ENCODE measurements at places on chromosomes 16 and 17. TPM values are rescaled to one million over a fixed set of nuclear protein-coding genes. Genes with fewer than 3 reads are reported as not detected.

Gene WNT9B
- not detected for total RNA-seq

Gene ERN2
- 5.8 TPM for total RNA-seq

Gene MAP1LC3B
- total RNA-seq = 53.4 TPM

Gene CCL16
- total RNA-seq = not detected

- no peak for DNase-seq
These were observed 18.9 kb downstream of the TRIM25 start for GRCh38 chr17:56894859-56895455.

- no peak for DNase-seq
These were observed 13.4 kb upstream of the CES5A start for GRCh38 chr16:55888546-55888945.

DNA sequence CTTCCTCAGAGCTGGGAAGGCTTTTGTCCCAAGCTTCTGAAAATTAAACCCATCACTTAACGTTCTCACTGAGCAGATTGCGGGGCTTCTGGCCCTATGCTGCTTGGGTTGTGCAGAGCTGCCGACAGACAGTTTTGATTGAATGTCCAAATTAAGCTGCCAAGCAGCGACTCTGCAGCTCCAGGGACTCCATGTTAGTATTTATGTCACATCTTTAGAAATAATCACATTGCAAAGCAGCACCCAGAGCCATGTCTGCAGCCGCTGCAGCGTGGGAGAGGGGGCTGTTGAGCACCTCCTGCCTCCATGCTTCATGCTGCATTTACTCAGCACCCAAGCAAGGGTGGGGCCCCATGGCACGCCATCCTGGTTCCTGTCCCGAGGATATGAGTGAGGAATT is 178.2 kb upstream of the CACNG3 start:
- no peak for DNase-seq

GRCh38 chr16:64313726-64314125 is 808.1 kb downstream of the CDH11 start:
- DNase-seq = no peak

DNA sequence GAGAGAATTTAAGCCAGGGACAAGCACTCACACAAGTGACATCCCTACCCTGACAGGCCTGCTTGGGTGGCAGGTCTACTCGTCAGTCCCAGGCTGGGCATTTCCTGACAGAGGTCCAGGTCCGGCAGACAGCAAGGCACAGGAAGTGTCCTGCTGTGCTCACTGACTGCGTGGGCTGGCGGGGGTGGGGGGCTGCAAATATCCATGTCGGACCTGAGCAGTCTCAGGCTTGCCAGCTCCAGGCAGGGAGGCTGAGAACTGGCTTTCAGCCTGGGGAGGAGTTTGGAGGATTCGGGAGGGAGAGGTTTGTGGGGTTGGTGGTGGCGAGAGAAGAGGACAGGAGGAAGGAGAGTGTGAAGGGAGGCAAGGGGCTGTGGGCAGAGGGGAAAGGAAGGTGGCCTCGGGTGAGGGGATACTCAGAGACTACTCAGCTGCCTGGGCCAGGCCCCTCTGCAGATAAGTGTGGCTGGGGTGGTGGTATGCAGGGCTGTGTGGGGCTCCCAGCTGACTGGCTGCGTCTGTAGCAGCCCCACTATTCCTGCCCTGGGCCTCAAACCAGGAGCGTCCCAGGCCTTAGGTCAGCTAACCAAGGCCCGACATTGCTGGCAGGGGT is 7.8 kb downstream of the HIC1 start:
- peak; percentile 78 for DNase-seq

- DNase-seq = no peak
These were observed 10.7 kb upstream of the EPOP start for GRCh38 chr17:38685491-38685890.

GRCh38 chr17:74272731-74273201 is 1.3 kb upstream of the DNAI2 start:
- no peak for DNase-seq

GRCh38 chr17:81726004-81726403 is 13.9 kb downstream of the SLC25A10 start:
- no peak for DNase-seq

DNA sequence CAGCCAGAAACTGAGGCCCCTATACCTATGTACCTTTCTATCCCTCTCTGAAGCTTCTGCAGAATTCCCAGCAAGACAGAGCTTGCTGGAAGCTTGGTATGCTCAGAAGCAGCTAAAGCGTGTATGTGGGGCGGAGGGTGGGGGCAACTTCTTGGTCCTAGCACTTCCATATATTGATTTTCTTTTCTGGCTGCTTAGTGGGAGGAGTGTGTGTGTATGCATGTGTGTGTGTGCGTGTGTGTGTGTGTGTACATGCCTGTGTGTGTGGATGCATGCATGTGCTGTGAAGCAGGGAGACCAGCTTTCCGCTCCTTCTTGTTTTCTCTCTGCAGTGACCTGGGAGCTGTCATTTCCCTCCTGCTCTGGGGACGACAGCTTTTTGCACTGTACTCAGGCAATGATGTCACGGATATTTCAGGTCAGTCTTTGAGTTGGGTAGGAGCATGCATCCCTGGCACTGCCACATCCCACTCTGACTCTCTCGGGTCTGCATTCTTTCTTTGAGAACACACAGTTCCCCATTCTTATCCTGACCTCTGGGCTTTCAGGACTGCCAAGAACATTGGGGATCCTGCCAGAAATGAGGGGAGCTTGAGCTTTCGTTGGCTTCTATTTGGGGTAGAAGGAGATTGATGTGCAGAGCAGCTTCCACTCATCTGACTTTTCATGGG is 10.7 kb downstream of the HPR start:
- no peak for DNase-seq

DNA sequence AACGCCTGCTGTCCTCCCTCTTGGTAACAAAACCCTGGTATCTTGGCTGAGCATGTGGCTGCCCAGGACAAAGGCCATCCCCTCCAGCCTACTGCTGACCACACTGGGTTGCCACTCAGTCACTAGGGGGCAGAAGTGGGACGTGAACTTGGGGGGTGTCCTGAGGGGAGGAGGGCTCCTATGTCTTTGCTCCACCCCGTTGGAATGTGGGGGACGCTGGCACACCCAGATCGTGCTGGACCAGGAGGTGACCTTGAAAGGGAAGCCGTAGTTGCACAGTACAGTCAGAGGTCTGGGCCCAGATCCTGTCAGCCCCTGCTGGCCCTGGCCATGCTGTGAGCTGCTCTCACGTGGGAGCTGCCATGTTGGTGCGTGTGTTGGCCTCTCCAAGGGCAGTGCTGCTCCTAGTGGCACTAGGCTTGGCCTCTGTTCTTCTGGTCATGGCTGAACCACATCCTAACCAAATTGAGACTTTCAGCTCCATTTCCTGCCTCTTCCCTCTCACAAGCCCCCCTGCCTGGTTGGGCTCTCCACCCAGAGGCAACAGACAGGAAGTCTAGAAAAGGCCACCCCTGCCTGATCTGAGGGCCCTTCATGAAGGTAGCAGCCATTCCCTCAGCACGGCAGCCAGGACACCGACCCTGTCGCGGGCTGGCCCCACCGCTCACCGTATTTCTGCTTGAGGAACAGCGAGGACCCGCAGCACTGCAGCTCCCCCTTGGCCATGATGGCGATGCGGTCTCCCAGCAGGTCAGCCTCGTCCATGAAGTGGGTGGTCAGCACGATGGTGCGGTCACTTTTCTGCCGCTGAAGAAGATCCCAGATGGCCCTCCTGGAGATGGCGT is 29.0 kb upstream of the RNPS1 start:
- DNase-seq = no peak

DNA sequence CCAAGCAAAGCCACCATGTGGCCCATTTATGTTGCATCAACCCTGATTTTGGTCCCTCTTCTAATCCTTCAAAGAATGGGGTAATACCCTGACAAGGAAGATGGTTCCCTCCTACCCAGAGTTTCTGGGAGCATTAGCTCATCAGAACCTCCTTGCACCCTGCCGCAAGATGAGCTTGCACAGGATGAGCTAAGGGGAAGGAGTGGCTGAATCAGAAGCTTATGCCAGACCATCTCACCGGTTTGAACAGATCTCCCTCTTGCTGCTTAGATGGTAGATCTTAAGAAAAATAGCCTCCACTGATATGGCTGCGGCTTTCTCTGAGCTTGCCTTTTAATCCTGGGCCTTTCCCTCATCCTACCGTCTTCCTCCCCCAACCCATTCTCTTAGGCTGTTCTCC is 175.1 kb downstream of the SOX9 start:
- DNase-seq = no peak

GRCh38 chr17:49670641-49671040 is 7.3 kb downstream of the SPOP start:
- no peak for DNase-seq

- peak; percentile 47 for DNase-seq
These were observed 23.7 kb downstream of the LASP1 start for GRCh38 chr17:38893607-38894006.

DNA sequence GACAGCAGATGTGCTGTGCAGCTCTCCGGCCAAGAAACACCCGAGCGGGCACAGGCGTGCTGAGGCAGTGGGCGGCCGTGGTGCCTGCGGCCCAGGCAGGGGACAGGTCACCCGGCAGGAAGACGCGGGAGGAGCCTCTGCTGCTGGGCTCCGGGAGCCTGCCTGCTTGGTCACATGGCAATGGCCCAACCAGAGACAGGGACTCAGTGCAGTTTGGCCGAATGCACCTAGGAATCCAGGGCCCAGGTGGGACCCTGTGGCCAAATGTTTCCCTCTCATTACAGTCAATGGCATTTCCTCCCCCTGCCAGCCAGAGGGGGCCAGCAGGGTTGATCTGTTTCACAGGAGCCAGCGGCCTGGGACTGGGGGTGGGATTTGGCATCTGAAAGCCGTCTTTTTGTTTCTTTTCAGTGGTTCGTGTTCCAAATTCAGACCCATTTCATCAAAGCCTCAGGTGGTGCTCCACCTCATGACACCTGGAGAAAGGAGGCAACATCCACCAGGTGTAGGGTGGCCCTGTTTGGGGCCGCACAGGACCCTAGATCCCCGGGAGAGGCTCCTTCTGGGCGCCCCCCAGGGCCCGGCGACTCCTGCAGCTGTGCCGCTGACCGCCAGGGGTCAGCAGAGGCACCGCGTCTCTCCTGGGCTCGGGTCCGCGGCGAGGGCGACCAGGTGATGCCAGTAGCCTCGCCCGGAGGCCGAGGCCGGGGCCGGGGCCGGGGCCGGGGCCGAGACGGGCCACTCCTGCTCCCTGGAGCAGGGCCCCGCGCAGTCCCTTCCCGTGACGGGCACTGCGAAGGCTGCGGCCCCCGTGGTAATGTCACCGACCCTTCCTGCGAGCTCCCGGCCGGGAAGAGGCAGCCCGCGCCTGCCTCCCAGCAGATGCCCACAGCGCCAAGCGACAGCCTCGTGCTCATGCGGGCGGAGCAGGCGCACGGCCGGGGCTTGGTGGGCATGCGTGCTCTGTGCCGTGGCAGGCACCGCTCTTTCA is 118.5 kb downstream of the C16orf78 start:
- DNase-seq = no peak

GRCh38 chr16:65120831-65121721 is 787 bp downstream of the CDH11 start:
- DNase-seq = peak; percentile 39

DNA sequence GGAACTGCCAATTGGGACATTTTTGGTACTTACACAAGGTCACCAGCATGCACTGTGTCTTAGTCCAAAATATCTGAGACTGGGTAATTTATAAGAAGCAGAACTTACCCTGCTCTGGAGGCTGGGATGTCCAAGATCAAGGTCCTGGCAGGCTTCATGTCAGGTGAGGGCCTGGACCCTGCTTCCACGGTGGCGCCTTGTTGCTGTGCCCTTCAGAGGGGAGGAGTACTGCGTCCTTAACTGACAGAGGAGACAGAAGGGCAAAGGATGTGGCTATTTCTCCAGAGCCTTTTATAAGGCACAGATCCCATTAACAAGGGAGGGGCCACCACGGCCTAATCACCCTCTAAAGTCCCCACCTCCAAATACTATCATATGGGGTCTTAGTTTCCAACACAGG is 178.9 kb downstream of the C16orf95 start:
- no peak for DNase-seq

- DNase-seq = no peak
These were observed 234.7 kb downstream of the SNX29 start for GRCh38 chr16:12210925-12211869.

DNA sequence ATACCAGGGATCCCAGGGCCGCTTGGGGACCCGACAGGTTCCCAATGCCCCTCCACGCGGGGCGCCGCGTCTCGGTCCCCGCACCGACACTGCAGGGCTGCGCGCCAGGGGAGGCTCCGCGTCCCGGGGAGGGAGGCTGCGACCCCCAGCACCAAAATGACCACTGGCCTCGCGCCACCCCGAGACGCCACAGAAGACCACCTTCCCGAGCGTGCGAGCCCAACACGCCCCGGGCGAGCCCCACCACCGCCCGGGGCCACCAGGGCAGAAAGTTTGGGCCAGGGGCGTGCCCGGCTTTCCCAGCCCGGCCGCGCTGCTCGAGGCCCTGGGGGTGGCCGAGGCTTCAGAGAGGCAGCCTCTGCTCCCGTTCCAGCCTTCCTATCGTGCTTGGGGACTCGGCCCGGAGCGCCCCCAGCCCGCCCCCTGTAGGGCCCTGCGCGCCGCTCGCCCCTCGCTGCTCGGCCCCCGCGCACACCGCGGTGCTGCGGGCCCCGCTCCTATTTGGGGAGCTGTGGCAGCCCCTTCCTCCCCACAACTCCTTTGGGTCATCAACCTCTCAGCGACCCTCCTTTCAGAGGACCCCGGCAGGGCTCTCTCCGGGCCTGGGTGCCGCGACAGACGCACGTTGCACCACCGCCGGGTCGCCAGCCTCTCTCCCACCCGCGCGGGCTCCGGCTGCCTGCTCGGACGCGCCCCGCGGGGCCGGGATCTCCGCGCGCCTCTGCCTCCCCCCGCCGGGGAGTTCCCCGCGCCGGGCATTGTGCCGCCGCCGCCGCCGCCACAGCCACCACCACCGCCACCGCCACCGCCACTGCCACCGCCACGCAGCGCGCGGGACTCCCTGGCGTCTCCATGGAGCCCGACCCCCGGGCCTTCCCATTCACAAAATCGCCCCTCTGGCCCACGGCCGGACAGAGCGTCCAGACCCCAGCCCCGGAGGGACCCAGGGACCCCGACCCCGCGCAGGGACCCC is 892 bp downstream of the RBFOX3 start:
- DNase-seq = no peak

DNA sequence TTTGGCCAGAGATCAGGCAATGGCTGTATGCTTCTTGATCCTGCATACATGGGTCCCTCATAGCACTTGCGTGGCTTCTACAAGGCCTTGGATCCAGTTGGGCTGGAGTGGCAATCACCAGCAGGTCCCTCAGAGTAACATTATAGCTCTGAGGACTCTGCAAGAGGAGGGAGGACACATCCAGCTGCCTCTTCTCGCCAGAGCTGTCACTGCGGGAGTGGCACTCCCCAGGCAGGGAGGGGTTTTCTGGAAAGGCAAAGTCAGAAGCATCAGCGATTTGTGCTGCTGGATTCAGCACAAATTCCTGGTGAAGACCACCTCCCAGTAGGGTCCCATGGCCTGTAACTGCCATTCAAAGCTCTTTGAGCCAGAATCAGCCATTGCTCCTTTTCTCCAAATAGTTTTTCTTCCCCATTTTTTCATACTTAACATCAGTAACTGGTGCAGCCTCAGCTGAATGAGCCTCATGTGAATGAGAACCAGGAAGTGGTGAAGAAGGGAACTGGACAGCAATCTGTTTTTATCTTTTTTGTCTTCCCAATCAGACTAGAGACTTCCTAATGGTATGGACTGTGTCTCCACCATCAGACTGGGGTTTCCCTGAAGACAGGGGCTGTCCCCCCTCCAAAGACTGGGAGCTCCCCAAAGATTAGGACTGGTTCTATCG is 40.6 kb upstream of the HOXB13 start:
- no peak for DNase-seq

GRCh38 chr17:16250635-16251034 is 33.6 kb downstream of the PIGL start:
- DNase-seq = no peak

All from umbilical cord (tissue), 2 donors.